ENCODE measurements at places on chromosomes 6 and 20.

- no peak for DNase-seq
Observed at GRCh38 chr6:89353118-89353556, 615 bp upstream of the UBE2J1 start.

DNA sequence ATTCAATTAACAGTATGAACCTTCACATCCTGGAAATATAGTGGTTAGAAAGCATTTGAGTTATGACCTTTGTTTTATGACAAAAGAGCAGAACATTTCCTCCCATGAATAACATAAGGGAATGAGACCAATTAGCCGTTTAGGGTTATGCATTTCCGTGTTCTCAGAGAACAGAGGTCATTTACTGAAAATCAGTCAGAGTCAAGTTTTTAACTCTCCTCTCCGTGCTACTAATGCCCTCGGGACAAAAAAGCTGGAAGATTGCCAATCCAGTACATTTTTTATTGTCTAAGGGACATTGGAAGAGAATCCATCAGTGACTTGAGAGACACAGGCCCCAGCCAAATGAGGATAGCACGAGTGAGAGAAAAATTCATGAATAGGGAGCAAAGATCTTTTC is 632.7 kb downstream of the RFPL4B start:
- DNase-seq = no peak

- DNase-seq = no peak
Observed at GRCh38 chr6:52000064-52000463, 87.3 kb downstream of the PKHD1 start.

- no peak for DNase-seq
Observed at GRCh38 chr6:90496258-90497016, 90.4 kb downstream of the MAP3K7 start.

DNA sequence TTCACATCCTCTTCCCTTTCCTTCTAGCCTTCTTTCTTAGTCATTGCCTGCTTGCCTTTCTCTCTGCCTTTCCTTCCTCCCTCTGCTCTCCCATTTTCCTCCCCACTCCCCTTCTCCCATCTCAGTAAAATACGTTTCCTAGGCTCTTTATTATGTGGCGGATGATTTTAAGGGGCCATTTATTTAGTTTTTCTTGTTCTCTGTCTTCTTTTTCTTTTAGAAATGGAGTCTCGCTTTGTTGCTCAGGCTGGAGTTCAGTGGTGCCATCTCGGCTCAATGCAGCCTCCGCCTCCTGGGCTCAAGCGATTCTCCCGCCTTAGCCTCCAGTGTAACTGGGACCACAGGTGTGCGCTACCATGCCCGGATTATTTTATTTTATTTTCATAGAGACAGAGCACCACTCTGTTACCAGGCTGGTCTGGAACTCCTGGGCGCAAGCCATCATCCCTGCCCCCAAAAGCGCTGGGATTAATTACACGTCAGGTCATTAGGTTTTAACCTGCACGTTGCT is 1.5 kb downstream of the MTHFD1L start:
- DNase-seq = no peak

DNA sequence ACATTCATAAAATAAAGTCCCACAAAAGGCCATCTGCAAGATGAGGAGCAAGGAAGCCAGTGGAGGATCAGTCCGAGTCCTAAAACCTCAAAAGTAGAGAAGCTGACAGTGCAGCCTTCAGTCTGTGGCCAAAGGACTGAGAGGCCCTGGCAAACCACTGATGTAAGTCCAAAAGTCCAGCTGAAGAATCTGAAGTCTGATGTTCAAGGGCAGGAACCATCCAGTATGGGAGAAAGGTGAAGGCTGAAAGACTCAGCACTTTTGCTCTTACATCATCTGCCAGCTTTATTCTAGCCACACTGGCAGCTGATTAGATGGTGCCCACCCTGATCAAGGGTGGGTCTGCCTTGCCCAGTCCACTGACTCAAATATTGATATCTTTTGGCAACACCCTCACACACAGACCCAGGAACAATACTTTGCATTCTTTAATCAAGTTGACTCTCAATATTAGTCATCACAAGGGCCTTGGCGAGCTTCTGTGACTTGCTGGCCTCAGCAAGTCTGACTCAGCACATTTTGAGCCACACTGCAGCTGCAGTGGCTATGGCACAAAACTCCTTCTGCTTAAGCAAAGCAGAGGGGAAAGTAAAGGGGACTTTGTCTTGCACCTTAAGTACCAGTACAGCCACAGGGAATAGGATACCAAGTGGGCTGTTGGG is 1370.3 kb upstream of the CITED2 start:
- DNase-seq = no peak

DNA sequence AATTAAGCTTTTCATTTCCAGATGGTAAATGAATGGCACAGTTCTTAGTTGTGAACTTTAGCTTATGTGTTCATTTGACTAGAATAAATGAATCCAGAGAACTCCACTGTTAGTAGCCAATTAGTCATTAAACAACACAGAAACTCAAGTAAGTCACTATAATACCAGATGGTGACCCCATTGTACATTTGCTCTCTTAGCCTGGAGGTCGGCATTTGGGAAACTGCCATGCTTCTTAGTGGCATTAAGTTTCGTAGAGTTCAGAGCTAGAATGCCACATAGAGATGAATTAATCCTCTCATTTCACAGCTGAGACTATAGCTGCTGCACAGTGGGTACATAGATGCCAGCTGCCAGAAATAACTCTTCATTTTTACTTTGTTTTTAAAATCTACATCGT is 10.8 kb upstream of the DTNBP1 start:
- no peak for DNase-seq

DNA sequence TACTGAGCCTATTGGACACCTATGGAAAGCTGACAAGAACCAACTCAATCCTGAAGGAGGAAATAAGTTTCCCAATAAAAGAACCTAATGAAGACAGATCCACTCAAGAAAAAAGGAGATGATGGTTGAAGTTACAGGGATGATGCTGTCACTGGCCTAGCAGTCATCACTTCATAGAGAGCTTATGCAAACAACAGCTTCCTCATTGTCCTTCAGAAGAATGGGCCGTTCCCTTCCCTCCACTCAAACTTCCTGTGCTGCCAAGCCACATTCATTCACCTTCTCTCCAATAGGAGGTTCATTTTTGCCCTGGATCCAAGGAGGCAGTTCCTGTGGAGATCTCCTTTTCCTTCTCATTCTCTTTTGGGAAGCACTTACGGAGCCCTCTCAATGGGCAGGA is 13.8 kb upstream of the PM20D2 start:
- DNase-seq = no peak

DNA sequence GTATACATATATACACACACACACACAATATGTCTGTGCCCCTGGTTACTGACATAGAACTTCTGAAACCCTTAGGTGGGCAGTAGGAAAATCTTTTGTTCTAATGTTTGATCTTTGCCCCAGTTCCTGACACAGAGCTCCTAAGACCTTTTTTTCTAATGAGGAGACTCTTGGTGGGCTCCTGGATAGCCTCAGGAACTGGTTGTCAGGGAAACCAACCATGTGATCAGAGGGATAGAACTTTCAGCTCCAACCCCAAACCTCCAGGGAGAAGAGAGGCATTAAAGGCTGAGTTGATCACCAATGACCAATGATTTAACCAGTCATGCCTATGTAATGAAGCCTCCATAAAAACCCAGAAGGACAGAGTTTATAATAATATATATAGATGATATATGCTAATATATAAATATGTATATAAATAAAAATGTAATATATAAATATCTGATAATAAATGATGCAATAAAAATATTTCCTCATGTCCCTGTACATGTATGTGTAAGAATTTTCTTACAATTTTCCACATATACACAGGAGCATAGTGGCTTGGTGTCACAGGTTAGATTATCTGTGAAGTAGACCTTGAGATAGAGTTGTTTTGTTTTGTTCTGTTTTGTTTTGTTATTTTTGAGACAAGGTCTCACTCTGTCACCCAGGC is 93.3 kb downstream of the GPX5 start:
- no peak for DNase-seq
